ENCODE measurements at places on chromosomes 12 and 14.
A peak's percentile ranks its signal among the peaks of the same experiment; 100 is the strongest.

DNA sequence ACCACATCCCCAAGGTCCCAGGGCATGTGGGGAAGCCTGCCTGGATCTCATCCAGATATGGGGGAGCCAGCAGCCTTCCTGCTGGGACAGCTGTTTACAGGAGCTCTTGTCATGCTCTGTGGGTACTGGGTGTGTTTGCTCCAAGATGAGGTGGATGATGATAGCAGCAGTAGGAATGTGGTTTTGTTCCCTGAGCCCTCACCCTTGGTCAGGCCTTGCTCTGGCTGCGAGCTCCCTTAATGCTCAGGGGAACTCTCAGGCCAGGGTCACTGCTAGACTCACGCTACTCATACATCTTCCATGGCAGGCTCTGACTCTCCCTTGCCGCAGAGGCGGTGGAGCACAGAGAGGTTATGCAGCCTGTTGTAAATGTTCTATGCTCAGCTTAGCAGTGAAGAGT lies 990.3 kb downstream of the AACS start:
- no peak for DNase-seq

- no peak for DNase-seq
Observed at GRCh38 chr14:20372796-20373195, 29.4 kb downstream of the PARP2 start.

DNA sequence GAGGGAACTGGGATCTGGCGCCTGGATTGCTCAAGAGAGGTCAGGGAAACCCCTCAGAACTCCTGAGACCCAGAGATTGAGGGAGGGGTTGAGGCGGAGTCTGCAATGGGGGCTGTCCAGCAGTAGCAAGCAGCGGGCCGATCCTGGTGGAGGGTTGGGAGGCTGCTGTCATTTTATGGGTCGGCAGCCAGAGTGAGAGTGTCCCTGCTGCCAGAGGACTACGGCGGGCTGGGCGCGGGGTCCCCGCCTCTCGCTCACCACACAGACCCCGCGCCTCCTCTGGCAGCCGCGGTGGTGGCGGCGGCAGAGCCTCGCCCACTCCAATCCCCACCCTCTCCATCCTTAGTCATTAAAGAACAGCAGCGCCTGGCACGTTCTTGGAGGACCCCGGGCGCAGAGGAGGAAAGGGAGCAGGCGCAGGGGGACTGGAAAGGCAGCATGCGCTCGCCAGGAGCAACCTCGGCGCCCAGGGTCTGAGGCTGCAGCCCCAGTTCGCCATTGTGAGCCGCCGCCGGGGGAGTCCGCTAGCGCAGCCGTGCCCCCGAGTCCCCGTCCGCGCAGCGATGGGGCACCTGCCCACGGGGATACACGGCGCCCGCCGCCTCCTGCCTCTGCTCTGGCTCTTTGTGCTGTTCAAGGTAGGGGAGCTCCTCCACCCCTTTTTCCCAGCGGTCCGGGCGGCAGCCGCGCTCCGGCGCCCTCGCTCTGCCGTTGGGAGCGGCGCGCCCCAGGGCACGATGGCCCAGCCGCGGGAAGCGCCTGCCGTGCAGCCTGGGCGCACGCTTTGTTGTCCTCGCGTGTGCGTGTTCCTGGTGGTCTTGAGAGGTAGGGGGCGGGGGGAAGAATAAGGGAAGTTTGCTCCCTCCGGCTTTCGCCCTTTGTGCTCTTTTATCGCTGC lies at the start of gene PTPRO:
PTPRO (plus strand) TSS at position 345 of the 898 bp plus-strand sequence.
- peak; percentile 6 for DNase-seq

DNA sequence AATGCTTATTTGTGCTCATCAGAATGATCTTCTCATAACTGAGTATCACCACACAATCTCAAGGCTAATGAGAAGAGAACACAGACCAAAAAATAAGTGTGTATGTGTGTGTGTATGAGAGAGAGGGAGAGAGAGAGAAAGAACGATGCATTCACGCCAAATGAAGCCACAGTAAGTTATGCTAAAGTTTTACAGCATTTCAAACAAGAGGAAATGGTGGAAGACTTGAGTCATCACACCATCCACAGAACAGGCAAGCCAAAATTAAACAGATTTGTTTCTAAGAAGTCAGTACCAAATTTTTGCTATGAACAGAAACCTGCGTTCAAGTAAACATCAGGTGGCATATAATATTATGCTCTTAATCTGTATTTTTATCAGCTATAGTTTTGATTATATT lies 141.2 kb downstream of the MED13L start:
- no peak for DNase-seq

GRCh38 chr12:1290716-1291115 lies 299.7 kb downstream of the ERC1 start:
- no peak for DNase-seq

Data from adipocyte (in vitro differentiated cells).